ENCODE measurements at places on chromosomes 11 and 22.
A peak's percentile ranks its signal among the peaks of the same experiment; 100 is the strongest.

DNA sequence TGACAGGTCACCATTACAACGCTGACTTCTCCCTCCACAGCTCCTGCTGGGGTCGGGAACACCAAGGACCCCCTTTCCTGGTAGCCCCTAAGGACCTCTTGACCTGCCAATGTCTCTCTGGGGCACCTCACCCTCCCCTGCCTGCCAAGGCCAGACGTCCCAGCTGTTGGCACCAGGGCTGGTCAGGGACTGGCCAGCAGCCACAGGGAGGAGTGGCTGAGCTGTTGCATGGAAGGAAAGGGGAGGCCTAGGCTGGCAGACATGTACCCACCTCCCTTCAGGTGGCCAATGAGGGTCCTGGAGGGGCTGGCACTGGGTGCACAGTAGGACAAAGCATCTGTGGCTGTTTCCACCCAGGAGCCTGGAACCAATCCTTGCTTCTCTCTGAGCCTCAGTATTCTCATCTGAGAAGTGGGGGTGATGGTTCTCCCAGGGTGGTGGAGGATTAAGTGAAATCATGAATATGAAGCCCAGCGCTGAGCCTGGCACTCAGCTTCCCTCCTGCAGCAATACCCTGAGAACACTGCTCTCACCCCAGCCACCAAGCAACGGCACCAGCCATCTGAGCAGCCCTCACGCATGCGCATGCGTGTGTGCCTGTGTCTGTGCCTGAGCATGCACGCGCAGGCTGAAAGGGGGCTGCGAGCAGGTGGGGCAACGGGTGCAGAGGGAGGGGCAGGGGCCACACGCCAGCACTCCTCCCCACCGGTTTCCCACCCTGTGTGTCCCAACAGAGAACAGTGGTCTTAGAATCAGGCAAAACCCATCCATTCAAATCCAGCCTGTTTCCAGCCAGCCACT, 5.9 kb downstream of the KCNJ4 start:
- no peak for DNase-seq

DNA sequence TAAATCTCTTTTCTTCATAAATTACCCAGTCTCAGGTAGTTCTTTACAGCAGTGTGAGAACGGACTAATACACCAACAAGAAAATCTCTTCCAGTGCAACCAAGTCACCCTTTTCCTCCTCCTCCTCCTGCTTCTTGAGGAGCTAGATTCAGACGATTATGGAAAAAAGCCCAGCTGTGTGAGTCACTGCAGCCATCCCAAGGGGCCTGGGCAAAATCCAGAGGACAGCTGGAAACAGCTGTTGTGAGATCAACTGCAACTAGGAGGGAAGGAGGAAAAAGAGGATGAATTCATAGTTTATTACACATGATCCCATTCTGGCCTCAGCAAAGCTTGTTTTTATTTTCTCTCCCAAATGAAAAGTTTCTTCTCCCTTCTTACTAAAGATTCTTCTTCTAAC, 32.9 kb downstream of the RBFOX2 start:
- DNase-seq: no peak

- DNase-seq: no peak
These were observed 6.4 kb downstream of the RTN4RL2 start for GRCh38 chr11:57466680-57467079.

GRCh38 chr22:42052765-42053164, 17.8 kb downstream of the NAGA start:
- no peak for DNase-seq

DNA sequence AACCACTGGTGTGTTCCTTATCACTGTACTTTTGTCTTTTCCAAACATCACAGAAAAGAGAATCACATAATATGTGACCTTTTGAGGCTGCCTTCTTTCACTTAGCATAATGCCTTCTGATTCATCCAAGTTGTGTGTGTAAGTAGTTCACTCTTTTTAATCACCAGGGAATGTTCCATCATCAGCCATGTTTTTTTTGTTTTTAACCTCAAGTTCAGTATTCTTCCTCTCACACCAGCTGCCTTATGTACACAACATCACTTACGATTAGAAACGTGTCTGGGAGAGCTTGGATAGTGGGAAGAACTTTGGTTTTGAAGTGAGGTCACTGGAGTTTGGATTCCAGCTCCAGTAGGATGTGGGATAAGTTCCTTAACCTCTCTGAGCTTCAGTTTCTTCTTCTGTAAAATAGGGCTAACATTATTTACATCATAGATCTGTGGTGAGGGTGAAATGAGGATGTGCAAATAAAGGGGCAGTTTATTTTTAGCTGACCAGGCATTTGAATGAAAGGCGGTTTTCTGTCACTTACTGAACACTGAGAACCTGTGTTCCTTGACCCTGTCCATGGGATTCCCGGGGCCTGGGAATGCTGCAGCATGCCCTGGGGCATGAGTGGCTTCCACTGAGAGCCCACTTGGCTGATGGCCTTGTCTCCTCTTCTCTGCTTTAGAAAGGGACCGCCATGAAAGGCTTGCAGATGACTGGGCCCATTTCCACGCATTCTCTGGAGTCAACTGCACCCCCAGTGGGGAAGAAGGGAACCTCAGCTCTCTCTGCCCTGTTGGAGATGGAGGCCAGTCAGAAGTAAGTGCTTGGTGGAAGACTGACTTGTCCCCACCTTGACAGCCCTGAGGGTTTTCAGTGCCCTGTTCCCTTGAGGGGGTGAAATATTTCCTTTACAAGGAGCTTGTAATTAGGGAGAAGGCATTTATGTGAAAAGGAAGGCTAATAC, 92.6 kb downstream of the DEPDC5 start:
- no peak for DNase-seq

- peak; percentile 49 for DNase-seq
These were observed 2.7 kb upstream of the PDE2A start for GRCh38 chr11:72676861-72677341.

GRCh38 chr11:22491555-22492225, 133.9 kb downstream of the FANCF start:
- DNase-seq: no peak

- no peak for DNase-seq
These were observed 8.8 kb upstream of the DNAL4 start for GRCh38 chr22:38802671-38803121.

- peak; percentile 14 for DNase-seq
These were observed 82.2 kb downstream of the FLI1 start for GRCh38 chr11:128776069-128776423.

DNA sequence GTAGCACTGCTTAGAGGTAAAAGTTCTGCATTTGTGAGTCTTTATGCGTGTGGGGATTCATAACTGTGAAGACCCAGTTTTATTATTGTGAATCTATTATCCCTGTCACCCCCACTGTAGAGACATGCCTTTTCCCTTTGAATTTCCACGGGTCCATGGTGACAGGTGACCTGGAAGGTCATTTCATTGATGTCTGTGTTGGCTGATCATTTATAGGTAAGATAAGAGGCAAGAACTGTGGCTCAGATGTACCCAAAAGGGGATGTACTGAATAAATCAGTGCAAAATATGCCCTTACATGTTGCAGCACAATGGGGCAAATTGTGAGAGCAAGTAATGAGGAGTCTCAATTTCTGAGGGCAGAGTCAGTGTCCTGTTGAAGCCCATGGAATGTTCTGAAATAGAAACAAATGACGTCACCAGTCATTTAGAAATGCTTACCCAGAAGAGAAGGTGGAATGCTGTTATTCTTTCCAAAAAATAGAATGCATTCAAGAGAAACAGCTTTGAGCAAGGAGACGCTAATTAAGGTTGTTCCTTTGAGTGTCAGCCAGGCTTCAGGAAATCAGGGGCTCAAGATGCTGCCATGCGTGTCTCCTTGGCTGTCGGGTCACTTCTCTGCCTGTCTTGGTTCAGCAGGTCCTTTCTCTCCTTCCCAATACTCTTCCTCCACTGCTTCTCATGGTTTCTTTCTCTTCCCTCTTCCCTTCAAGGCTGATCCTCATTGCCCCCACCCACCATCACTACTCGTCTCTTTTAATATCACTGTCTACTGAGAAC, 118.7 kb upstream of the E2F8 start:
- DNase-seq: no peak

DNA sequence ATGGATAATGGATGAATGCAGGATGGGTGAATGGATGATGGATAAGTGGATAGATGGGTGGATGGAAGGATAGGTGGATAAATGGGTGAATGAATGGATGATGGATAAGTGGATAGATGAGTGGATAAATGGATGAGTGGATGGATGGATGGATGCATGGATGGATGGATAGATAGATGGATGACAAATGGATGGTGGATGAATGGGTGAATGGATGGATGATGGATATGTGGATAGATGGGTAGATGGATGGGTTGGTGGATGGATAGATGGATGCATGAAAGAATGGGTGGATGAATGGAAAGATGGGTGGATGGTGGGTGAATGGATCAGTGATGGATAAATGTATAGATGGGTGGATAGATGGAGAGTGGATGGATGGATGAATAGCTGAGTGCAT, 564.8 kb downstream of the MIAT start:
- no peak for DNase-seq

DNA sequence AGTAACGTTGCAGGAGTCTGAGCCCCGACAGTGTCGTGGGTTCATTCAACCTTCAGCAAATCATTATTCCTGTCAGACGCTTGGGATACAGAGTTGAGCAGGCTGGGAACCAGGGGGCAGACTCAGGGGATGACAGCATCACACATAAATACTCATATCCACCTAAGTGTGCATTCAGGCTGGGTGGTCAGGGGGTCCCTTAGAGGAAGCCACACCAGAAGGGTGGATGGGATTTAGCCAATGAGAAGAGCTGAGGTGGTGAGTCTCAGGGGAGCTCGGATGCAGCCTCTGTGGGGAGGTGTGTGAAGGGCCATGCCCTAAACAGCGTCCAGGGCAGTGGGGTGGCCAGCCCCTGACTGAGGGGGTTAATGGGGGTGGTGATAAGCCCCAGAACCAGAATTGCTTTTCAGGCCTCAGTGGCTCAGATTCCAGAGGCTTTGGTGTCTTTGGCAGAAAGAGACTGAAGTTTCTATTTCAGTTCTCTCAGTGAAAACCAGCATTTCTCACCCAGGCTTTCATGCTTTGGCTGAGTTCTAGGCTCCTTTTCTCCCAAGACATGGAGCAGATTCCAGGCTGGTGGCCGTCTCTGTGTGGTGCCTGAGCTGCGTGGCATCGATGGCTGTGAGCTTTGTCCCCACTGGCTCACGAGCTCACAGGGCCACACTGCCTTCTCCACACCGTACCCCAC, 83.9 kb upstream of the CLDN5 start:
- DNase-seq: no peak

- no peak for DNase-seq
These were observed 85.8 kb upstream of the RTL6 start for GRCh38 chr22:44583854-44584253.

DNA sequence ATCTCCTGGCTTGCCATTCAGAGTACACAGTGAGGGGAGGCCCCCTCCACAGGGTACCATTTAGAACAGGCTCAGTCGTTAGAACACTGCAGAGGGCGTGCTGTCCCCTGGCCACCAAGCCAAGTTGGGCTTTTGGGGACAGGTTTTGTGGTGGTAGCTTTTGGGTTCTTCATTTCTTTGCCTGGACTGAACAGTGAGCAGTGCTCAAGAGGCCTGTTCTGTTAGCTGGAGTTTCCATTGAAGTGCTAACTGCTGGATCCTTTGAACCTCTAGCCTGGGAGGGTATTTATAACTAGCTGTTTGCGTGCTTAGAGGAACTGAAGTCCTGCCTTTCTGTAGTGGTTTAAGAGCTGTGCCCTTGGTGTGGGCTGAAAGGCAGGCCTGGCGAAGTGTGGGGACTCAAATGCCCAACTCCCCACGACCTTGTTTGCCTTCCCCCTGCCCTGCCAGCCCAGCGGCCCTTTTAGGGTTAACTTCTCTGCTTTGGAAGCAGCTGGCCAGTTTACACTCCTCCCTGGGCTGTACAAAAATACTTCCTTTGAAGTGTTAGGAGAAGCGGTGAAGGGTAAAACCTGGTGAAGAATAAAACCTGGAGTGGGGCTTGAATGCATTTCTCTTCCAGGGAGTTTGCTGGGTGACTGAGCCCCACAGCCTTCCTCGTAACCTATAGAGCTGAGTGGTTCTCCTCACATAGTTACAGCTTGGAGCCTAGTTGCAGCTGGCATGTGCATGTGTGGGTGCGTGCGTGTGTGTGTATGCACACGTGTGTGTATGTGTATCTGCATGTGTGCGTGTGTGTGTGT, 34.6 kb downstream of the ZNRF3 start:
- no peak for DNase-seq

DNA sequence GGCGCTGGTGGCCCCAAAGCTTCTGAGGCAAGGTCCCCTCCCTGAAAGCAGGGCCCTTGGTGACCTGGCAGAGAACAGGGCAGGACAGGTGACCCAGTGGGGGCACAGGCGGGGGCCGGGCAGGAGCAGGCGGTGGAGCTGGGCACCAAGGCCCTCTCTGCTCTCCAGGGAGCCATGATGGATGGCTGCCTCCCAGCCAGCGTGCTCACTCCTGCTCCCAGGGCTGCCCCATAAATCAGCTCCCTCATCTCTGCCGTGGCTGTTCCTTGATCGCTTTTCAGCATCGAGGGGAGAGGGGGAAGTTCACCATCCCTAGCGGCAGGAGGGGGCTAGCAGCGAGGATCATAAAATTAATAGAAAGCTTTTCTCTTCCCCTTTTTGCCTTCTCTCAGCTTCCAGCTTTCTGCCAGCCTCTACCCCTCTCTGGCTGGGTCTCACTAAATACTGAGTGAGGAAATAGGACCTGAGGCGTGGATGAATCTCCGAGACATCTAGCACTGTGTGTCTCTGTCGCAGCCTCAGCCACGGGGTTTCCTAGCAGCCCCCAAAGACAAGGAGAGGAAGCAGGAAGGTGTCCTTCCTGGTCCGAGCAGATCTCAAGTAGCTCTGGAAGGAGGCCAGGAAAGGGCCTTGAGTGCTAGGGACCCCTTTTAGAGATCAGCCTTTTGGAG, 22.2 kb upstream of the ELFN2 start:
- no peak for DNase-seq

- DNase-seq: no peak
These were observed 231.3 kb downstream of the JRKL start for GRCh38 chr11:96621161-96621560.

GRCh38 chr11:80307676-80308075, 866.8 kb upstream of the TENM4 start:
- no peak for DNase-seq

DNA sequence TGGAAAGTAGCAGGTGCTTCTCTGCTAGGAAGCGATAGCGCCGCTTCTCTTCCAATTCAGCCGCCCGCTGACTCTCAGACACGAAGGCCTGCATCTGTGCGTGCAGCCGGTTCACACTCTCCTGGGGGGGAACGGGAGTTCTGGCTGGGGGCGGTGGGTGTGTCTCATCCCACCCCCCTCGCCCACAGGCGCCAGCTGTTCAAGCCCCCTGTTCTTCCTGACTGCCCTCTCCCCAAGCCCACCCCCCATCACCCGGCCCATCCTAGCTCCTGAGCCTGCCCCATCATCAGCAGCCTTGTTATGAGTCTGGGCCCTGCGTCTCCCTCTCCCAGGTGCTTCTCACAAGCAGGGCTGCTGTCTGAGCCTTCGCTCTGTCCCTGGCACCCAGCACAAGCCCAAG, 13.1 kb upstream of the SLC16A8 start:
- DNase-seq: no peak
